ENCODE measurements at places on chromosomes 2 and 18.

DNA sequence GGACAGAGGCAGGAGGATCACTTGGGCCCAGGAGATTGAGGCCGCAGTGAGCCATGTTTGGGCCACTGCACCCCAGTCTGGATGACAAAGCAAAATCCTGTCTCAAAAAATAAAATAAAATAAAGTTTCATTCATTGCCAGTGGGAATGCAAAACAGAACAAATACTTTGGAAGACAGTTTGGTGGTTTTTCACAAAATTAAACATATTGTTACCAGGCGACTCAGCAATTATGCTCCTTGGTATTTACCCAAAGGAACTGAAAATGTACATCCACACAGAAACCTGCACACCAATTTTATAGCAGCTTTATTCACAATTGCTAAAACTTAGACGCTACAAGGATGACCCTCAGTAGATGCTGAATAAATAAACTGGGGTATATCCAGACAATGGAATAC is 35.8 kb downstream of the FOSL2 start:
- DNase-seq: no peak

- no peak for DNase-seq
Measured at GRCh38 chr2:109316091-109316490, 187.1 kb downstream of the SH3RF3 start.

- no peak for DNase-seq
Measured at GRCh38 chr2:69253611-69254301, 133.3 kb downstream of the GFPT1 start.

GRCh38 chr18:75391279-75392225 is 36.0 kb downstream of the SMIM21 start:
- DNase-seq: no peak

DNA sequence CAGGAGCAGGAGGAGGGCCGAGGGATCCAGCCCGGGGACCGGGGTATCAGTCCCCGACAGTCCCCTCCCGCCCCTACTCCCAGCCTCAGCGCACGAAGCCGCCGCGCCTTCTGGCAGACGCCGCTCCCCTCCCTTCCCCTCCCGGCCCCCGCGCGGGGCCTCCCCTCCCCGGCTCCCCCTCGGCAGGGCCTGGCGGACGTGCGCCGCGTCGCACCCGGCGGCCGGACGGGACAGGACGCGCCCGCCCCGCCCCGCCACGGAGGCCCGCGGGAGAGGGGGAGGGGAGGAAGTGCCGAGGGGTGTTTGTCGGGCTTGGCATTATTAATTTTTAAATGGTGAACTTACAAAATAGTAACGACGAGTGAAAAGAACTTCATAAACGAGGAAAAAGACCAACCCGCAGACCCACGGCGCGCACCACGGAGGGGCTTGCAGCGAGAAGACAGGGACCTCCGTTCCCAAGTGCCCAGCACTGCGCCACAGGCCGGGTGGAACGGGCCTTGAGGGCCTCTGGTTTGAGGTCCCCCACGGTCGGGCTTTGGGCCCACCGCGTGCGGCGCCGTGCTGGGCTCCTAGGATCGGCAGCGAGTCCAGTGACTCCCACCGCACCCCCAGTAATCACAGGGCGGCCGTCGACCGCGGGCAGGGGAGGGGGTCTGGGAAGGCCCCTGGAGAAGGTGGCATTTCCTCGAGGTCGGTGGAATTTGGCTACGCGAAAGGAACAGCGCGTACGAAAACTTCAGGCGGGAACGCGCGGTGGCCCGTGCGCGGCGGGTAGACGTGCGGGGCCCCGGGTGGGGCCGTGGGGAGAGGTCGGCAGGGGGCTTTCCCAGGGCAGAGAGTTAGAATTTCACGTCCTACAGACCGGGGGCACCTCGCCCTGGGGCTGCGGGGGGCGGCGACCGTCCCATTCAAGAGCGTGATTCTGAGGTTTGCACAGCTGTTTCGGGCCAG is 954 bp upstream of the CTDSP1 start:
- DNase-seq: no peak

DNA sequence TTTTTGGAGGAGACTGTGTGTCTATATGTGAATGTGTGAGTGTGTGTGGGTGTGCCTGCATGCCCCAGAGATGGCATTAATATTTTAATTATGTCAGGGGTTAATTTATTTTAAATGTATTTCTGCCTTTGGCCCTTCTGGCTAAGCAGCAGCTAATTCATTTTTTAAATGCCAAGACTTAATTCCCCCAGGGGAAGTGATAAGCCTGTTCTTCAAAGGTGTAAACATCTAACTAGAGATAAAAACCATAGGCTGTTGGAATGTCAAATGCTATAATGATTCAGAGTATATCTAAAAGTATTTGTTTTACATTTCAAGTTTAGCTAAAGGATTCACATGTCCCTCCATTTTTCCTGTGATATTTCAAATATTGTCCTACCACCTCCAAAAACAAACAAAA is 184.7 kb downstream of the SPP2 start:
- DNase-seq: no peak

GRCh38 chr18:57527556-57528229 is 58.8 kb downstream of the FECH start:
- no peak for DNase-seq

DNA sequence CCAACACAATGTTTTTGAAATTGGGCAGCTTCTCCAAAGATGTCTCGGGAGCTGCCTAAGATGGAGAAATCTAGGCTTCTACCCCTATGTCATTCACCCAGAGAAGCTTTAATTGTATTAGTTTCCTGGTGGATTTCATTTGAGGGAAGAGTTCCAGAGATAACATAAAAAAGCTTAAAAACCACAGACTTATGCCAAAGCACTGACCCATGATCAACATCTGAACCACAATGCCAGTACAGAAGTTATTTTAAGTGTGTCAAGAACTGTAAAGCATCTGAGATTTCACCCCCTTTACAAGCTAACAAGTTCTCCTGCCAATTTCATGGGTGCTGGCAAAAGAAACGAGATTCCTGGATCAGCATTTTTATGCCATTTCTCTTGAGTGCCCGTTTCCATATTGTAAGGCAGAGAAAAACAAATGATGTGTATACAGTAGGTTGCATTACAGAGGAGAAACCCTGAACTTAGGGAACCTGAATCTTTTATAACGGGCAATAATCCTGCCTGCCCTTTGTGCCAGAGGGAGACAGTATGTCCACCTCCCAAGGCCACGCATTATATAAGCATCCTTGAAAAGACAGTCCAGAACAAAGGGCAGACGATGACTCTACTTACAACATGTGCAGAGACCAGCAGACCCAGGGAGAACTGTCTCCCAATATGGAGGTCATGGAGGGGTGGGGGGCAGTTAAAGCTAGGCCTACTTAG is 44.1 kb downstream of the MREG start:
- DNase-seq: no peak

DNA sequence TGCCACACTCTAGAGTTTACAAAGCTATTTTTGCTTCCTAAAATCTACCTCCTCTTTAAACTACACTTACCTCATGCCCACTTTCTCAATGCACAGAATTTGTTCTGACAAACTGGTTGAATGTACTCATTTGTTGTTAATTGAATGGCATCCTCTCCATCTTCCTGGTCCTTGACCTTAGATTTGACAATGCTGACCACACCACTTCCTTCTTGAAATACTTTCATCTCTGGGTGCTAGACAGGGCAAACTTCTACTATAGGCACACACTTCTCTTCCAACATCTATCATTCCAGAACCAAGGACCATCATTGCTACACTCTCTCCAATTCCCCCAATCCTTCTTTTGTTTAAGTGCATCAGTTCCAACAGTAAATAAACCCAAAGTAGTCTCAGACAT is 22.3 kb downstream of the ARL5A start:
- no peak for DNase-seq

DNA sequence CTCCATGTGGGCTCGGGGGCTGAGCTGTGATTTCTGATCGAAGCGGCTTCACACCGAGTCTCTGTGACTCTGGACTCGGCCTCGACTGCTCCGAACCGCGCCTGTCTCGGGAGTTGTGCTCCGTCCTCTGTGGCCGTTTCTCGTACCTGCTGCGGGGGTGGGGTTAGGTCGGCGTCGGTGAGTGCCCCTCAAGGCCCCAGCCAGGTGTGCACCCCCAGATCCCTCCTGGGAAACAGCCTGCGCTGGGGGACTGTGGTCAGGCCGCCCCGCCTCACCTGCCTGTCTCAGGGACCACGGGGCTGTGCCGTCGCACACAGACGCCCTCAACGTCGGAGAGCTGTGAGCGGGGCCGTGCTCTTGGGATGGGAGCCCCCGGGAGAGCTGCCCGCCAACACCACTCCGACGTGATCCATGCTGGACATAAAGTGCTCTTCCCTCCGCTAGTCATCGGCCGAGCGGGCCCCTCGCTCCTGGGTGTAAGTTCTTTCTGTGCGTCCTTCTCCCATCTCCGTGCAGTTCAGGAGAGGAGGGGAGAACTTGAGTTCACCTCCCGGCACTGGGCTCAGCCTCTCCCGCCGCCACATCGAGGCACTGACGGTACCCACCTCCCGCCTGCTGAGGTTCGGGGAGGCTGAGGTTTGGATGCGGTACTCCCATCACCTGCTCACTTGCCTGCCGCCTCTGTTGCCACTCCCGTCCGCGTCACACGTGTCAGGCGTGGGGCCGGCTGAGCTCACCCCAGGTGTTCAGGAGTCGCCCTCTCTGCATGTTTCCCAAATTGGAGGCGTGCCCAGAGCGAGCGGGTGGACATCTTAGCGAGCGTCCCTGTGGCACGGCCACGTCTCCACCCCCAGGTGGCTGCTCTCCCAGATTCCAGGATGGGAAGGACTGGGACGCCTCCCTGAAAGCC is 55.7 kb downstream of the CTDP1 start:
- DNase-seq: no peak
